SK-N-SH (cell line): ENCODE measurements at places on chromosomes 7 and 10. TPM values are rescaled to one million over a fixed set of nuclear protein-coding genes. Genes with fewer than 3 reads are reported as not detected.

DNA sequence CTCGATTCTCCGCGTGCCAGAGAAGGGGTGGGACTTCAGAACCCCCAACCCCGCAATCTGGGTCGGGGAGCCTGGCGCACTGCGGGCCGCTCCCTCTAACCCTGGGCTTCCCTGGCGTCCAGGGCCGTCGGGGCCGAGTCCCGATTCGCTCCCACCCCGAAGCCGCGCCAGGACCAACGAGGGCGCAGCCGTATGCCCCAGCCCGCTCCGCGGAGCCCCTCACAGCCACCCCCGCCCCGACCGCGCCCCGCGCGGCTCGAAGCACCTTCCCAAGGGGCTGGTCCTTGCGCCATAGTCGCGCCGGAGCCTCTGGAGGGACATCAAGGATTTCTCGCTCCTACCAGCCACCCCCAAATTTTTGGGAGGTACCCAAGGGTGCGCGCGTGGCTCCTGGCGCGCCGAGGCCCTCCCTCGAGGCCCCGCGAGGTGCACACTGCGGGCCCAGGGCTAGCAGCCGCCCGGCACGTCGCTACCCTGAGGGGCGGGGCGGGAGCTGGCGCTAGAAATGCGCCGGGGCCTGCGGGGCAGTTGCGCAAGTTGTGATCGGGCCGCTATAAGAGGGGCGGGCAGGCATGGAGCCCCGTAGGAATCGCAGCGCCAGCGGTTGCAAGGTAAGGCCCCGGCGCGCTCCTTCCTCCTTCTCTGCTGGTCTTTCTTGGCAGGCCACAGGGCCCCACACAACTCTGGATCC lies at the start of gene LEP:
Gene LEP (plus strand): TSS at position 583 of the 691 bp plus-strand sequence. CDS start 10,741 bp downstream, outside the sequence.
- DNase-seq, result no peak

DNA sequence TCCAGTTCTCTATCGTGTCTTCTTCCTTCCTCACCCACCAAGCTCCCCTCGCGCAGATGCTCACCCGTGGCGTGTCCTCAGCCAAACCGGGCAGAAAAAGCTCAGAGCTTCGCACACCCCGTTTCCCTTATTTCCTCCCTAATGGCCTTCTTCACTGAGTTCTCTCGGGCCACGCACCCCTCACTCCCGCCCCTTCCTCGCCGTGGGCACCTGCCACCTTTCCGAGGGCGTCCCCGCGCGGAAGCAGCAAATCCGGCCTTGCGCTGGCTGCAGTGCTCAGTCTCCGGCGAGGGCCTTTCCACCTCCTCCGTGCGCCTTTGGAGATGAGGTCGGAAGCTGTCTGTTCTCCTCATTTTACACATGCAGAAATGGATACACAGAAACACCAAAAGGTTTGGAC lies 12.4 kb upstream of the CALML3 start:
- no peak for DNase-seq

Gene FBXL15
- polyA plus RNA-seq, result 11.7 and 17.2 TPM in 2 replicates

Gene LRRD1
- 0.03 TPM in 1 of 2 replicates, not detected in the other for polyA plus RNA-seq

Gene ADO
- 6.9 and 8.2 TPM in 2 replicates for polyA plus RNA-seq
